ENCODE measurements at places on chromosomes 2 and 18. TPM values are rescaled to one million over a fixed set of nuclear protein-coding genes. Genes with fewer than 3 reads are reported as not detected.

DNA sequence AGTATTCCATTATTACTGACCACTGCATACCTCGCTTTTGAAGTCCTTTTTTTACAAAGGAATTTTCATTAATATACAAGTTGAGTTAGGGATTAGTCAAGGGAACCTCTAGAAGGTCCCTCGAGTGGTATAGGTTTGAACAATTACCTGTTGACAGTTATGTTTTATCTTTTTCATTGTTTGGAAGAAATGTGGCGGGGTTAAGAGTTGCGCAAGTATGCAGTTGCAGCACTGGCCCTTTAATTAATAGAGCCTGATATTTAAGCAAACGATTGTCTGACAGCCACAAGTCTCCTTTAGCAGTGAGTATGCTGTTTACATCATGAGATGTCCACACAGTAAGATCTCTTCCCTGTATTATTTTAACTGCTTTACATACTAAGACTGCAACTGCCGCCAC lies 24.3 kb downstream of the KYNU start:
- no peak for DNase-seq

GRCh38 chr2:905833-906140 lies 44.9 kb upstream of the SNTG2 start:
- DNase-seq = no peak

DNA sequence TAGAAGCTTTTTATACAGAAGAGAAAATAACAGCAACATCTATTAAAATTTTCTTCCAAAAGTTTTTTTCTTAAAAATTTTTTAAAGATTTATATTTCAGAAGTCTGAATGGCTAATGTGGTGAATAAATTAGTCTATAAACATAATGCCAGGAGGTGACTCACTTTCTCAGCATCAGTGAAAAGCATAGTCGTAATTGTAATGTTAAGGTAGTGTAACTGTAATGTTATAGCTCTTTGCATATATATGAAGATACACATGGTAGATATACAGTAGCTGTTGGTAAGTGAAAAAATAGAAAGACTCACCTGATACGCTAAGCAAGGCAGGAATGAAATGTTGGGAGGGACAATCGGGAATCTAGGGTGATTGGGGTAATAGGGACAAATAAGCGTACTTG lies 5.5 kb downstream of the TIMM21 start:
- no peak for DNase-seq

- no peak for DNase-seq
Observed at GRCh38 chr2:198044777-198045176, 240.4 kb downstream of the PLCL1 start.

DNA sequence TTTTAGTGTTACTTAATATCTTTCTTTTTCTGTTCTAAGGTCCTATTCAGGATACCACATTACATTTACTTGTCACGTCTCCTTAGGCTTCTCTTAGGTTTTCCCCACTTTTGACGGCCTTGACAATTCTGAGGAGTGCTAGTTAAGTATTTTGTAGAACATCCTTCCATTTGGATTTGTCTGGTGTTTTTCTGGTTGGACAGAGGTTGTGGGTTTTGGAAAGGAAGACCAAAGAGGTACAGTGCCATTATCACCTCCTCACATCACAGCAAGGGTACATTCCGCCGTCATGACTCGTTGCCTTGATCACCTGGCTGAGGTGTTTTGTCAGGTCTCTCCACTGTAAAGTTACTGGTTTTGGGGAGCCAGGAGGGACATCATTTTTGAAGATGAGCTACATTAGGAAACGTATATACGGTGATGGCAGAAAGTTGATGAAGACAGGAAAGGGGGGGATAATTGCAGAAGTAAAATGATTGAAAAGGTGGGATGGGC lies 88.4 kb upstream of the TMEM247 start:
- no peak for DNase-seq

DNA sequence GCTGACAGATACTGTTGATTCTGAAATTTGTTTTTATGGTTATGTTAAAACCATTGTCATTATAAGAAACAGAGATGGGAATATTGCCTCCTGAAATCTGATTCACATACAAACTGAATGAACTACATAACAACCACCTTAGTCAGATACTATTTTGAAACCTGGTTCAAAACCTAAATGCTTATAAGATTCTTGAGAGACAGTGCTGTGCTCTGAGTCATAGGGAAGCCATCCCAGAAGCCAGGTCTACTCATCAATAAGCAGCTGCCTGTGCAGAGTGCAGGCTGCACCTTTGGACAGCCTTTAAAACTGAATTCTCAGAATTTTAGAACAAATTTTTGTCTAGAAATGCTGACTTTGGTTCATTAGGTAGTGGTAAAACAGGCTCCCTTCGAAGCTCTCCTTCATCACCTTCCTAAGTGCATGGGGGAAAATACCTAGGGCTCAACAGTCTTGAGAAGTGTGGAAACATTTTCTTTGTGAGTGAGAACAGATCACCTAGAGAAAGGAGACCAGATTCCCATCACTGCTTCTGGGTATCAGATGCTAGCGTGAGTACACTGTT lies at the start of gene SERPINB7:
Gene SERPINB7, plus strand, starts transcription at position 253 of the 565 bp plus-strand sequence. CDS start 6,955 bp downstream, outside the sequence.
- DNase-seq = no peak

GRCh38 chr2:45905632-45905958 lies 254.1 kb downstream of the PRKCE start:
- no peak for DNase-seq

DNA sequence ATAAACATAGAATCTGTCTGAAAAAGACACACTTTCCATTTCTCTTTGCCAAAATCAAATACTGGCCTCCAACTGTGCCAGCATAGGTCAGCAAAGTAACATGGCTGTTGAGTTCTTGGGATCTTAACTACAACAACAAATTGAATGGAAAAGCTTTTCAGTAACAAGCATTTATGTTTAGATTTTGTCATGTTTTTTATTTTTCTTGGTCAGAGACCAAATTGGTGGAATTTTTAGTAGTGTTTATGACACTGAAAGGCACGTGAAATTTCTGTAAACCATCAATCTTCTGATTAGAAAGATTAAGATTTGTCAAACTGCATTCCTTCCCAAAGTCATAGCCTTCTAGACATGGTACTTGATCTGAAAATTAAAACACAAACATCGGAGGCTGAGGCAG lies 77.6 kb downstream of the PDE1A start:
- no peak for DNase-seq

The RGPD4 gene
- total RNA-seq = not detected

The WDR75 gene
- 24.2 TPM for total RNA-seq

The TMEM163 gene
- total RNA-seq = 17.2 TPM

Measured in hematopoietic multipotent progenitor cell (in vitro differentiated cells).